ENCODE measurements at places on chromosomes 6 and 20.
A peak's percentile ranks its signal among the peaks of the same experiment; 100 is the strongest.

GRCh38 chr6:77366798-77367197 is 96.5 kb downstream of the HTR1B start:
- no peak for DNase-seq

GRCh38 chr6:357791-358341 is 33.7 kb upstream of the IRF4 start:
- no peak for DNase-seq

GRCh38 chr6:75381877-75382633 is 97.5 kb upstream of the TMEM30A start:
- DNase-seq, result peak; percentile 59

DNA sequence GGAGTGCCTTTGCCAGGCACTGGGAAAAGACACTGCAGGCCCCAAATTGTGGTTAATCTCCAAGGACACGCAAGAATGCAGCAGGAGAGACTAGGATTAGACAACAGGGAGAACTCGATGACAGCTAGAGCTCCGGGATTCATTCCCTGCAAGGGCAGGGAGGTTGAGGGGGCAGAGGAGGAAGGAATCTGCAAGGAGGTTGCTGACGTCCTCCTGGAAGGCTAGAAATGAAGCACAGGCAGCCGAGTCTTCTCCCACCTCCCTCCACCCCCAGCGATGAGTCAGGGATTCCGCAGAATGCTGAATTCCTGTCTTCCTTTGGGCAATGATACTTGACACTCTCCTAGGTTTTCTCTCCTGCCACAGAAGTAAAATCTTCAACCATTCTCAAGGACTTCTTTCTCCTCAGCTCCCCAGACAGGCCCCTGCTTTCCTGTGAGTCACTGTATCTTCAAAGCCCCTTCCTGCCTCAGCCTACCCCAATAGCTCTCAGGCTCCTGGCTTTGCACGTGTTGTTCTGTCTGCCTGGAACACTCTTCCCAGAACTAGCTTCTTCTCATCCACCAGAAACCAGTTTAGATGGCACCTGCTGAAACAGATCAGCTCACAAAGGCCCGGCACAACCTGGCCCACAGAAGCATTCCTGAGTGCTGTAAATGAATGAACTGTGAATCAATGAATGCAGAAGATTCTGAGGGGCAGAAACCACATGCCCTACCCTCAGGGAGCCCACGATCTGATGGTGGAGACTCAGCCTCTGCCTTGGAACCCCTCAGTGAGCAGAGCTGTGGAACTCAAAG is 85.6 kb downstream of the MRPL14 start:
- peak; percentile 99 for DNase-seq

Data from NCI-H226 (cell line).